Cardiac septum (tissue), 1 donor: ENCODE measurements at places on chromosomes 7 and 10. TPM values are rescaled to one million over a fixed set of nuclear protein-coding genes. Genes with fewer than 3 reads are reported as not detected.

DNA sequence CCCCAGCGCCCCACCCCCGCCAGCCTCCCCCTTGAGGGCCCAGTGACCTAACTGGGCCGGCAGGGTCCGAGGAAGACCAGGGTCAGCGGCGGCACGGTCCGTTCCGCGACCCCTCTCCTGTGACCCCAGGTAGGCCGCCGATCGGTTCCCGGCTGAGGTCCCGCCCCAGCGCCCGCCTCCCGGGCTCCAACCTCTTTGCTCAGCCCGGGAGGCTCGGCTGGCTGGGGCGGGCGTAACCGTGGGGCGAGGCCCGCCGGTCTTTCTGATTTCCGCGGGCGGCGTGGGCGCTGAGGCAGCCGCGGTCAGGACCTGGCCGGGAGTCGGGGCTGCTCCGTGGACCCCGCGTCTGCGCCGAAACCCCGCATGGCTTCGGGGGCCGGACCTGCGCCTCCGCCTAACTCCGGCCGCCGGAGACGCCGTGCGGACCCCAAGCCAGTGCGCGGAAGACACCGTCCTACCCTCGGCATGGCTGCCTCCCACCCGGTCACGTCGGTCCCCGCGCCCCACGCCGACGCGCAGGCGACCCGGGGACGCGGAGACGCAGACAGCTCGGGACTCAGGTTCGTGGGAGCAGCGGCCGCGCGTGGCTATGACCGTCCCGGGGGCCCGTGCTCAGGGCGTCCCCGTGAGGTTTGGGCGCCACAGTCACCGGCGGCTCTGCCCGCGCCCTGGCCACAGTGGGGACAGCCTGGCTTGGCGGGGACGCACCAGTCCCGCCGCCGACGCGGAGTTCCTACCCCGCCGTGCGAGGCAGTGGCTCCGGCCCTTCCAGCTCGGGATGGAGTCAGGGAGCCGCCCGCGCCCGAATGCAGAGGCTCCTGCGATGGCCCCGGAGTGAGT, 1.0 kb upstream of the VENTX start:
- no peak for DNase-seq

DNA sequence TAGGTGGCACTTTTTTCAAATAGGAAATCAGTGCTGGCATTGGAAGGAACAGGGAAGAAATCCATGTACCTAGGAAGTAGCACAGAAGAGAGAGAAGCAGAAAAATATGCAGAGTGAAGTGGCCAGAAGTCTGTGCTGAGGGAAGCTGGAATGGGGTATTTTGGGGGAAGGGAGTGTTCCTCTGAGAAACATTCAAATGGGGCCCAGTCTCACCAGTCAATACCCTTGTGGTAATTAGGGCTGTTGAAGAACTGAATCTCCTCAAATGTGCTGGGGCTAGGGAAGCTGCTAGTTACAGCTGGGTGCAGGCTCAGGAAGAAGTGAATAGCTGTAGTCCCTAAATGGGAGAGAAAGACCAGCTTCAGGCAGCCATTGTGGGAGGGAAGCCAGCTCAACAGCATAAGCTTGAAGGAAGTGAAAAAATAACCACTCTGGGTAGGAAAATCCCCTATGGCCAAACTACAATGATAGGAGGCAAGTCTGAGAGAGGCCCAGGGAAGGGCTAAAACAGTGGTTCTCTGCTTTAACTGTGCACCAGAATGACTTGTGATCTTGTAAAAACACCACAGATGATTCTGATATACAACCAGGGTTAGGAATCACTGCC, 7.6 kb downstream of the NDST2 start:
- DNase-seq = no peak

GRCh38 chr7:133054162-133054840, 27.6 kb downstream of the CHCHD3 start:
- no peak for DNase-seq

DNA sequence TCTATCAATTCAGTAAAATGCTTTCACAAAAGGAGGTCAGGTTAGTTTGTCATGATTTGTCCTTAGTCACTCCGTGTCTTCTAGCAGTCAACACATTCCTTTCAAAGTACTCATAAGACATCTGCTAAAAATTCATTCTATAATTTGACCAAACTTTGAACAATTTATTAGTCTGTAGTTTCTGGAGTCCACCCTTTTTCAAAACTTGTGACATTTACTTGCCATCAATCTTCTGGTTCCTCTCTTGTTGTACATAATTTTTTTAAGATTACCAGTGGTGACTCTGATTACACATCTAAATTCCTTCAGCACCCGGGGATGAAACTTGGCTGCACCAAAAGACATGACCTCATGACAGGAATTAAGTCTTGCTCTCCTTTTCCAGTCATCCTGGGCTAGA, 130.1 kb downstream of the NEBL start:
- no peak for DNase-seq

Gene SPDYE16
- total RNA-seq = not detected

DNA sequence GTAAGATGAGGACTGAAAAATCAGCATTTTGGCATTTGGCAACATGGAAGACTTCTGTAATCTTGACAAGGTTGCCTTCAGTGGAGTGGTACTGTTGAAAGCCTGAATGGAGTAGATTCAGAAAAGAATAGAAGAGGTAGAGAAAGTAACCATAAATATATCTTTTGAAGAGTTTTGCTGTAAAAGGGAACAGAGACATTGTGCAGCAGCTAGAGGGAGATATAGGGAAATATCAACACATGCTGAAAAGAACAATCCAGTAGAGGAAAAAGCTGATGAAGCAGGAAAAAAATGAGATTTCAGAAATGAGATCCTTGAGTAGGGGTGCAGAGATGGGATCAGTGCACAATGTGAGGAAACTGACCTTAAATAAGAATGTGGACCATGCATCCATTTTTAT, 60.0 kb downstream of the RAPGEF5 start:
- no peak for DNase-seq

GRCh38 chr10:103840740-103841070, 14.7 kb downstream of the SH3PXD2A start:
- DNase-seq = no peak

Gene CBX3
- 66.8 TPM for total RNA-seq

- no peak for DNase-seq
These were observed 7.7 kb downstream of the AIFM2 start for GRCh38 chr10:70124918-70125317.

GRCh38 chr7:12584930-12585329, 14.4 kb downstream of the SCIN start:
- DNase-seq = no peak

GRCh38 chr7:151210087-151210854, at the start of gene H2BK1:
Gene H2BK1, minus strand, starts transcription at chr7:151210488. Its CDS starts 170 bp downstream, at chr7:151210318.
- DNase-seq = no peak

- DNase-seq = no peak
These were observed 2.9 kb upstream of the MTPN start for GRCh38 chr7:135980012-135980551.

GRCh38 chr10:10128387-10128786, 889.3 kb upstream of the CELF2 start:
- no peak for DNase-seq

Gene GJD4
- not detected for total RNA-seq

DNA sequence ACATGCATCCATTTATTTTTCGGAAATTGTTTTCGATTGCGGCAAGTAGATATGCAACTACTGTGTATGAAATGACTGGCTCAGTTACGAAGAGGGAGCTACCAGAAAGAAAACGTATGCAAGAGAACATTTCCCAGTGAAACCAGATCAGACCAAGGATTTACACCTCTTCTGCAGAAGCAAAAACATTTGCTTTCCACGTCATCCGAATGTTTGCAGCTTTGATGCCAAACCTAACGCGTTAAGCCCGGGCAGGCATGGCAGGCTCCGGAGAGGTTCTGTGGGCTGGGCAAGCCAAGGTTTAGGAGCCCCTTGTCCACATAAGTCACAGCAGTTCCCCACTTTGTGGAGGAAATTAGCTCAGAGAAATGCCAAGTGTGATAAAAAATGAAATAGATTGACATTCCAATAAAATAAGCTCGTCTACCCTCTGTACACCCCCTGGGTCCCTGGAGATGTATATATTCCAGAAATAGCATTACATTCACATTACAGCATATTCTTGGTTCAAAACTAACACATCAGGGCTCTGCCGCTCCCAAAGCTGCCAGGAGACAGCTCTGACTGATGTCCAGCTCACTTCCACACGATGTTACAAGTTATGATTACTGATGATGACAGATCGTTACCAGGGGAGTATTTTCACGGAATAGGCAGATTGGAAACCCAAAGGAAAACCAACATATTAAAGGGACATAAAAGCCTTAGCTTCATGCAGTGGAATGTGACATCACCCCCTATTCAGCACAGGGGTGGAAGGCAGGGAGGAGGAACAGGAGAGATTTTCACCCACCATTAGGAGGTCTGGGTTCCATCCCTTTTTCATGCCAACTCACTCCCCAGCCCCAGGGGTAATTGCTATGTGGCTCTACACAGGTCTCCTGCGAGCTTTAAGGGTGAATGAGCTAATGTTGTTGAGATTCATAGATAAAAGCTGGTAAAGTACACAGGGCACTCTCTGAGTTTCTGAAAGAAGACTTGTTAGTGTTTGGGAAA, 81.5 kb downstream of the LYZL1 start:
- DNase-seq = no peak

Gene CALML3
- total RNA-seq = not detected

DNA sequence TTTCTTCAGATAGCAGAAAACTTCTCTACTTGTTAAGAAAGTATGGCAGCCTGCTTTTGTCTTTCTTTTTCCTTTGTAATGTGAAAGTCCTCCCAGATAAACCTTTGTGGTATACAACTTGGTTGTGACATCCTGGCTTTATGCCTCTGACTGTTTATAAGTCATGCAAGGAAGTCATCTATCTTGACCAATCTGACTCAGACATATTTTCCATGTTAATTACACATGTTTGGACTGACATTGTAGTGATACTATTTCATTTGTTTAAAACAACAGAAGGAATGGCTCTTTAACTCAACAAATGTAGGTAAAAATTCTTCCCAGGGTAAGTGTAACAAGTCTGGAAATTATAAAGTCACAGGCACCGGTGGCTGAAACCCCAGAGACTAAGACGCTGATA, 341.6 kb upstream of the MEOX2 start:
- no peak for DNase-seq

Gene TAS2R3
- 0.35 TPM for total RNA-seq

- DNase-seq = no peak
These were observed 2.2 kb upstream of the LRRC27 start for GRCh38 chr10:132329565-132330485.

GRCh38 chr7:3134745-3135144, 91.1 kb upstream of the CARD11 start:
- no peak for DNase-seq

Gene CALHM2
- 12.7 TPM for total RNA-seq

Gene C10orf62
- 0.51 TPM for total RNA-seq

Gene EEPD1
- total RNA-seq = 6.6 TPM

Gene C10orf53
- not detected for total RNA-seq

Gene OPTN
- total RNA-seq = 126 TPM

GRCh38 chr7:141742229-141742628, 4.1 kb downstream of the SSBP1 start:
- no peak for DNase-seq

- DNase-seq = no peak
These were observed 43.6 kb downstream of the NSUN6 start for GRCh38 chr10:18607503-18608378.

DNA sequence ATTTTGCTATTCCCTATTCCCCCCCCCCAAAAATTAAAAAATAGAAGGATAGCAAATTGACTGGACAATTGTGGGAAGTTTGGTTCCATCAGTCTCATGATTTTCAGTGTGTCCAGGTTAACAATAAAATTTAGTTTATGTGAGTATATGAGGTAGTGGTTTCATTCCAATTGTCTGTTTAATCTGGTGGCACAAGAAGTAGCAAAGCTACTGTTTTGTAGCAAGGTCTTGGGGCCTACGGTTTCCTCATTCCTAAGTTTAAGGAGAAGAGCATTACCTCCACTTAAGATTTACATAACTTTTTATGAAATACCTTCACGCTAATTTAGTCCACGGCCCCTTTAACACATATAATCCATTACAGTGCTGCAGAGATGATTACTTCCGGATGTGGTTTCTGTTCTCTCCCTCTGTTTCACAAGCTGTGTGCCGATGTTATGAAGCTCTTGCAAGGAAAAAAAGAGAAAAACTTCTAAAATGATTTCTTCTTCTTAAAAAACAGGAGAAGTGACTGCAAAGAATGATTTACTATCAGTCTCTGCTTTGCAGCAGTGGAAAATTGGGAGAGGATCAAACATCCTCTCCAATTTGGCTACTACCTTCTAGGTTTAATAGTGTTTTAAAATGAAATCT, 32.7 kb upstream of the NPVF start:
- no peak for DNase-seq

DNA sequence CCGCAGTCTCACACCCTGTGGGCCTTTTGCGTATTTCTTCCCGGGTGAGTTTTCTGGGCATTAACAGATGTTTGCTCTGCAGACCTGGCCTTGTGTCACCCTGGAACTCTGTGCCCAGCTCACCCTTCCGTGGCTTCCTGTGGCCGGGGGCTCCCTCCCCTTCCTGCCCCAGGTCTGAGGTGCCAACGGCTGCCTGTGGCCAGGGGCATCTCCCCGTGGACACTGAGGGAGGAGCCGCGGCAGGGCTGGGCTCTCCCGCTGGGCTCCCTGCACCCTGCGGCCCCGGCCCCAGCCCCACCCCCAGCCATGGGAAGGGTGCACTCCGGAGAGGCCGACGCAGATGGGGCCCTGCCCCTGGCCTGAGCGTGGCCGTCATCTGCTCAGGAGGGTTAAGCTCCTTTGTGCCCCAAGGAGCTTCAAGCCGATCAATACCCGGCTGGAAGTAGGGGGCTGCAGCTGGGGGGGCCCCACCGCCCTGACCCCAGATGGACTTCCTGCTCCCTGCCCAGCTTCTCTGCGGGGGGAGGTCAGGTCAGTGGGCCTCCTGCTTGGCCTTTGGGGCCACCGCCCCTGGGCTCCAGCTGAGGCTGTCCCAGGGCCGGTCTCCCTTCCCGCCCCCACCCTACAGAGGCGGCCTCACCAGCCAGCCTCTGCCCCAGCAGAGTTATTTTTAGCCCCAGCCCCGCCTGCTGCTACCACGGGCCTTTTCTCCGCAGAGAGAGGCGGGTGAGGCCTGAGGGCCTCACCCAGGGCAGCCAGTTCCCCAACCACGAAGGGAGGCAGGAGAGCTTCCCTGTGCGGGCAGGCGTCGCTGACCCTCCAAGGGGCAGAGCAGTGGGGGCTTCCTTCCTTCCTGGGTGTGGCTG, 24.2 kb downstream of the PWWP2B start:
- DNase-seq = peak; percentile 89

GRCh38 chr10:101614663-101615524, 26.8 kb downstream of the DPCD start:
- peak; percentile 66 for DNase-seq

GRCh38 chr7:6260291-6261187, 11.9 kb downstream of the CYTH3 start:
- DNase-seq = no peak

GRCh38 chr7:38211940-38212339, 33.9 kb downstream of the STARD3NL start:
- no peak for DNase-seq

Gene ZNF853
- total RNA-seq = 14.2 TPM

DNA sequence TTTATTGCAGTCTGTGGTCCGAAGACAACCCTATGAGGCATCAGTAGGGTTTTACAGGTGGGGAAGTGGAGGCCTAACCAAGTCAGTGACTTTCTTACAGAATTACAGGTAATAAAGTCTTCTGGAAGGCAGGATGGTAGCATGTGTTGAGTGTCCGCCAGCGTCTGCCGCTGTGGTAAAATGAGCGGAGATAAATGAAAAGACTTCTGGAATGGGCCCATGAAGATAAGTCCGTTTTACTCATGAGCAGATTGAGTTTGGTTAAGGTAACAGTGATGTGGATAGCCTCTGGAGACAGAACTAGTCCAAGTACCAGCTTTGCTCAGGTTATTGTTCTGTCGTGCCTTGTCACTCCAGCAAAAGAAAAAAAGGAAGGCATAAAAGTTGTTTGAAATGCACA, 966 bp downstream of the FBH1 start:
- DNase-seq = no peak

GRCh38 chr7:76037310-76037709, 10.5 kb downstream of the STYXL1 start:
- no peak for DNase-seq
